ENCODE measurements at places on chromosomes 7 and 10.

DNA sequence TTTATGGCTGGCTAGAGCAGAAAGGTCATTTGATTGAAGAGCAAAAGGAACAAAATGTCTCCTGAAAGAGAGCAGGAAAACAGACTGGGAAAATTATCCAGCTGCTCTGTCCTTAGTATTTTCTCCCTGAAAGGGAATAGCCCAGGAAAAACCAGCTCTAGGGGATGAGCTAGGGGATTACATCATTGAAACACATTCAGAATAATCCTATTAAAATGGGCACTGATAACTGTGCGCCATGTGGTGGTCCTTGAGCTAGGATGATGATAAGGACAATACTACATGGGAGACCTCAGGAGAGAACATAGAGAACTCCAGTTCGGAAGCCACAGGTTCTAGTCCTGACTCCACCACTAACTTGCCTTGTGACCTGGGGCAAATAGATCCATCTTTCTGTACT is 873.8 kb downstream of the TYW1 start:
- DNase-seq, result no peak

DNA sequence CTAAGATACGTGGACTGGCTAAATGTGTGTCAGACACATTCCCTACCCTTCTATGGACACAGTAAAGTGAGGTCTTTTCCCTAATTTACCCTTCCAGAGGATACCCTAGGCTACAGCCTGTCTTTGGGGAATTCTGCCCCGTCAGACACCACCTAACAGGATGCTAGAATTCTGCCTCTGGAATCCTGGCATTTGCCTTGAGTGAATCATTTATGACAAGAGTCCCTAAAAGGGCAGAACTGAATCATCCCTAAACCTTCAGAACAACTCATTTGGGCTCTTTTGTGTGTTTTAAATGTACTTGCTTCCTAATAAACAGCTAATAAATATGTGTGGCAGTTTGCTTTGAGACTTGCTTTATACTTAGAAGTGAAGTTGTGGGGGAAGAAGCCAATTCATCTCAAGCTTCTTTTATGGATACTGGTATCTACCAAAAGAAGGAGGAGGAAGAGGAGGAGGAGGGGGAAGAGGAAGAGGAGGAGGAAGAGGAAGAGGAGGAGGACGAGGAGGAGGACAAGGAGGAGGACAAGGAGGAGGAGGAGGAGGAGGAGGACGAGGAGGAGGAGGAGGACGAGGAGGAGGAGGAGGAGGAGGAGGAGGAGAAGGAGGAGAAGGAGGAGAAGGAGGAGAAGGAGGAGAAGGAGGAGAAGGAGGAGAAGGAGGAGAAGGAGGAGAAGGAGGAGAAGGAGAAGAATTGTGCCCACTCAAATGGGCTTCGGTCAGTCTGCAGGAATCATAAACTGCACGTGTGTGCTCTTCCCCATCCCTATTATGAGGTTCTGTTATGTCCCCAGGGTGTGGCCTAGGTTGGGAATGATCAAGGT is 27.1 kb downstream of the PARP12 start:
- no peak for DNase-seq

DNA sequence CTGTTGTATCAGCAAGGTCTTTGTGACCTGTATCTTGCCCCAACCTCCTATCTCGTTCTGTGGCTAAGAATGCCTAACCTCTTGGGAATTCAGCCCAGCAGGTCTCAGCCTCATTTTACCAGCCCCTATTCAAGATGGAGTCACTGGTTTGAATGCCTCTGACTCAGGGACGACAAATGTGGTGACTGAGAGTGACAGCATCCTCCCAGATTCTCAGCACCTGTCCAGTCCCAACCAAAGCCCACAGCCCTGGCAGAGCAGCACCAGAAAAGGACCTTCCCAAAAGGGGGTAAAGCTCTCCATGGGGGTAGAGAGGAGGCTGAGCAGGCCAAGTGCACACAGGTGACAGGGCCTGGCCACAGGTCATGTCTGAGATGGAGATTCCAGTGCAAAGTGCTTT is 35.4 kb upstream of the GPAM start:
- no peak for DNase-seq

GRCh38 chr10:27355918-27356573 is 115.4 kb upstream of the ACBD5 start:
- DNase-seq, result no peak

- DNase-seq, result no peak
Measured at GRCh38 chr7:5703572-5704533, 77.6 kb downstream of the RNF216 start.

- no peak for DNase-seq
Measured at GRCh38 chr7:138773817-138774216, 24.0 kb upstream of the TMEM213 start.

DNA sequence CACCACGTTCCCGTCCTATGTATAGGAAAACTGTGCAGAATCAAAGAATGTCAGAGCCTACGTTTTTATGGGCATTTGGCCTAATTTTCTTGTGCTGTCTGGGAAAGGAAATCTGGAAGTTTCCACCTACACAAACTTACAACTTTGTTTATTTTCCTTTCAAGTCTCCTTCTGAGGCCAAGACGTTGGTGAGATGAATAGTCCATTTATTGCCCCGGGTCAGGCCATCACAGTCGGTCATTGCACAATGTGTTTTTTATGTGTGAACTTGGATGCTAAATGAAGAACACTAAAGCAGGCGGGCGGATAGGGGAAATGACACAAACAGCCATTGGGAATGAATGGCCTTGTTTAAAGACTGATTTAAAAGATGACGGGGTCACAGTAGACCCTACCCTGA is 38.6 kb downstream of the TRIL start:
- no peak for DNase-seq

All from central memory CD4-positive, alpha-beta T cell (primary cell).